ENCODE measurements at places on chromosomes 16 and 17. TPM values are rescaled to one million over a fixed set of nuclear protein-coding genes. Genes with fewer than 3 reads are reported as not detected.

GRCh38 chr17:7915179-7915610 lies 894 bp downstream of the RNF227 start:
- peaks cover 24% of the 10 kb centered on the region for H3K27me3 ChIP-seq
- peak overlapping the region; percentile 92 for H3K27ac ChIP-seq
- H3K4me1 ChIP-seq, result peaks cover 8% of the 10 kb centered on the region
- peaks cover 11% of the 10 kb centered on the region for H3K36me3 ChIP-seq
- no peak for DNase-seq

- no peak for DNase-seq
- H3K27ac ChIP-seq, result no peak overlapping the region
- peaks cover 9% of the 10 kb centered on the region for H3K4me1 ChIP-seq
- no peak overlapping the region for H3K4me3 ChIP-seq
- H3K36me3 ChIP-seq, result no peaks in the 10 kb centered on the region
Observed at GRCh38 chr16:82846806-82847205, 220.0 kb downstream of the CDH13 start.

FOXC2 gene
- total RNA-seq, result 0.11 TPM

GRCh38 chr17:48892940-48893645 lies 506 bp downstream of the ATP5MC1 start:
- H3K4me1 ChIP-seq, result peaks cover 4% of the 10 kb centered on the region
- peak overlapping the region; percentile 80 for H3K4me3 ChIP-seq
- no peaks in the 10 kb centered on the region for H3K36me3 ChIP-seq
- peak overlapping the region; percentile 92 for H3K27ac ChIP-seq

DNA sequence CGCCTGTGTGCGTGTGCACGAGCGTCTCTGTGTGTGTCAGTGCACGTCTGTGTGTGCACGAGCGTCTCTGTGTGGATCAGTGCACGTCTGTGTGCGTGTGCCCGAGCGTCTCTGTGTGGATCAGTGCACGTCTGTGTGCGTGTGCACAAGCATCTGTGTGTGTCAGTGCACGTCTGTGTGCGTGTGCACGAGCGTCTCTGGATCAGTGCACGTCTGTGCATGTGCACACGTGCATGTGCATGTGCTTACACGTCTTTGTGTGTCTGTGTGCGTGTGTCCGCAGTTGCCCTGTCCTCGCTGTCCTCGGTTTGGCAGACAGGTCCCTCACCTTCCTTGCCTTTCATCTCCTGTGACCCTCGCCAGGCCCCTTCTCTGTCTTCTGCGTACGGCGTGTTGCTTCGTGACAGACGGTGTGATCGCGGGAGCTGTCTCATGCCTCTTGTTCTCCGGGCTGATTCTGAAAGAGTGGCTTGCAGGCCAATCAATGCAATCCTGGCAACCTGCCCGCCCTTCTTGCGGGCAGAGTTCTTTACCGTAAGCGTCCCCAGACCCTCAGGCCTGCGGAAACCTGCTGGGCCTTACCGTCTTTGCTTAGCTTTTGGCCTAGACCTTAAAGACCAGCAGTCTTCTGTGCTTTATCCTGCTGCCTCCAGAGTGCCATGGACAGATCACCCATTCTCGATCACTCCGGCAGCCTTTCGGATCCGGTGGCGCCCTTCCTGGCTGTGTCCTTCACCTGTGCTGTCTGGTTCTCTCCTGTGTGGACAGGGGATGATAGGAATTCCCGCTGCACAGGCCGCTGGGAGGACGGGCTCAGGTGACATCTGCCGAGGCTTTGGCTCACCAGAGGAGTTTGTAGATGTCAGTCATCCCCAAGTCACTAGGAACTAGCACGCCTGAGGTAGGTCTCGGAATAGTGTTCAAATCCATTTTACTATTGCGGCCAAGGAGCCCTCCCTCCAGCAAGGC lies 18.5 kb downstream of the MLYCD start:
- no peaks in the 10 kb centered on the region for H3K27me3 ChIP-seq
- DNase-seq, result no peak
- H3K4me3 ChIP-seq, result no peak overlapping the region
- H3K36me3 ChIP-seq, result peaks cover 44% of the 10 kb centered on the region
- no peak overlapping the region for H3K27ac ChIP-seq

SPECC1 gene
- 72.7 TPM for total RNA-seq

CIITA gene
- total RNA-seq, result not detected

GRCh38 chr16:83458612-83459011 lies 349.2 kb upstream of the HSBP1 start:
- H3K27me3 ChIP-seq, result peaks cover 21% of the 10 kb centered on the region
- H3K4me1 ChIP-seq, result no peaks in the 10 kb centered on the region
- no peak for DNase-seq
- no peaks in the 10 kb centered on the region for H3K36me3 ChIP-seq
- H3K27ac ChIP-seq, result no peak overlapping the region

DNA sequence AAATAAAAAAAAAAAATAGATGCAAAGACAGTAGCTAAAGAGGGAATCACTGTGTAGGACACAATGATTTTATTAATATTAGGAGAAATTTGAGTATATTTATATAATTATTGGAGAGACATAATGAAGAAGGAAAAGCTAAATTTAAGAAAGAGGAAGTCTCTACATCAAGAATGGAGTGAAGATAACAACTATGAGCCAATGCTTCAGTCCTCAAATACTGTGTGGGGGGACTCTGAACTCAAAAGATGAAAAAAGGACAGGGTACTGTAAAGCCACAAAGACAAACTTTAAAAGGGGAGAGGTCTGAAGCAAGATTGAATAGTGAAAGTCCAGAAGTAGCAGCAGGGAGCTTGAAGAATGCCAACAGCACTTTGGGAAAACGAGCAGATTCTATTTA lies 44.7 kb downstream of the SKAP1 start:
- no peak overlapping the region for H3K27ac ChIP-seq
- no peak overlapping the region for H3K4me3 ChIP-seq
- H3K36me3 ChIP-seq, result no peaks in the 10 kb centered on the region
- DNase-seq, result no peak
- H3K27me3 ChIP-seq, result peaks cover 36% of the 10 kb centered on the region
- H3K4me1 ChIP-seq, result peaks cover 4% of the 10 kb centered on the region

TXNDC11 gene
- total RNA-seq, result 24.9 TPM

GRCh38 chr17:55038291-55038690 lies 69.7 kb downstream of the STXBP4 start:
- H3K4me3 ChIP-seq, result no peak overlapping the region
- peaks cover 15% of the 10 kb centered on the region for H3K36me3 ChIP-seq
- no peaks in the 10 kb centered on the region for H3K27me3 ChIP-seq
- H3K27ac ChIP-seq, result no peak overlapping the region
- H3K4me1 ChIP-seq, result no peaks in the 10 kb centered on the region
- DNase-seq, result no peak

GRCh38 chr17:80545499-80545826 lies 825 bp downstream of the RPTOR start:
- H3K4me1 ChIP-seq, result peaks cover 16% of the 10 kb centered on the region
- DNase-seq, result no peak
- no peaks in the 10 kb centered on the region for H3K36me3 ChIP-seq
- peak overlapping the region; percentile 98 for H3K27ac ChIP-seq

GRCh38 chr17:42421507-42422338 lies 1.3 kb downstream of the CAVIN1 start:
- no peak for DNase-seq
- H3K4me3 ChIP-seq, result peak overlapping the region; percentile 45
- H3K36me3 ChIP-seq, result no peaks in the 10 kb centered on the region
- peaks cover 61% of the 10 kb centered on the region for H3K27me3 ChIP-seq
- no peak overlapping the region for H3K27ac ChIP-seq
- H3K4me1 ChIP-seq, result peaks cover 7% of the 10 kb centered on the region

DNA sequence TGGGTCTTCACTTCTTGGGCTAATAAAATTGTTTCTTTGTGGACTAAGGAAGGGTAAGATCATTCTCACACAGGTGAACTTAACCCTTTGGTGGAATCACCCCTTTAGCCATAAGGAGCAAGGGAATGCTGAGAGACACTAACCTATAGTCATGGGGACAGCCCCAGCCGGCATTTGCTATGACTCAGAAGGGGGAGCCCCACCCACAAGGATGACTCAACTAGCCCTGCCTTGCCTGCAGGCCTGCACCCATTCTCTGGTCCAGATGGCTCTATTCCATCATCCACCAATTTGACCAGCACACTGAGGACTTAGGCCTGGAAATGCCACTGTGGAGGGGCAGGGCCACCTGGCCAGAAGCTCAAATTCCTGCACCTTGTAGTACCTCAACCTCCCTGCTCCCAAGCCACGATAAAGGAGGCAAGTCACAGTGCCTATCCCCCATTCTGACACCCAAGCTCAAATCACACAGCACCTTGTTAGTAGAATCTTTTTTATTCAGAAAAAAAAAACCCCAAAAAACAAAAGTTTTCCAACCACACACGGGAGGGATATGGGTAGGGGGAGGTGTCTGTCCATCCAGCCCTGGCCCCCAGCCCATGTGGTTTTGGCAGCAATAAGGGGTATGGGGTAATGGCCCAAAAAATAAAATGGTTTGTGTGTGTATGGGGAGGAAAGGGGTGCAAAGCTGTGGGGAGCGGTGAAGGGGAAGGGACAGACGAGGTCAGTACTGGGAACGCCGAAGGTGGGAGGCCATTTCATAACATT lies 3.0 kb downstream of the PFN1 start:
- H3K36me3 ChIP-seq, result peaks cover 8% of the 10 kb centered on the region
- no peak for DNase-seq
- H3K4me1 ChIP-seq, result peaks cover 29% of the 10 kb centered on the region
- H3K27ac ChIP-seq, result peak overlapping the region; percentile 73
- no peaks in the 10 kb centered on the region for H3K27me3 ChIP-seq
- H3K4me3 ChIP-seq, result peak overlapping the region; percentile 55

- DNase-seq, result no peak
- no peak overlapping the region for H3K27ac ChIP-seq
- no peak overlapping the region for H3K4me3 ChIP-seq
- H3K36me3 ChIP-seq, result no peaks in the 10 kb centered on the region
- H3K27me3 ChIP-seq, result peaks cover 5% of the 10 kb centered on the region
Observed at GRCh38 chr16:17835118-17835876, 364.5 kb upstream of the XYLT1 start.

MAPK7 gene
- total RNA-seq, result 39.0 TPM

- H3K27me3 ChIP-seq, result no peaks in the 10 kb centered on the region
- no peak for DNase-seq
- peaks cover 17% of the 10 kb centered on the region for H3K4me1 ChIP-seq
- peaks cover 13% of the 10 kb centered on the region for H3K36me3 ChIP-seq
- no peak overlapping the region for H3K27ac ChIP-seq
- no peak overlapping the region for H3K4me3 ChIP-seq
Observed at GRCh38 chr16:68230176-68230571, 5.8 kb downstream of the ESRP2 start.

STH gene
- not detected for total RNA-seq

DNA sequence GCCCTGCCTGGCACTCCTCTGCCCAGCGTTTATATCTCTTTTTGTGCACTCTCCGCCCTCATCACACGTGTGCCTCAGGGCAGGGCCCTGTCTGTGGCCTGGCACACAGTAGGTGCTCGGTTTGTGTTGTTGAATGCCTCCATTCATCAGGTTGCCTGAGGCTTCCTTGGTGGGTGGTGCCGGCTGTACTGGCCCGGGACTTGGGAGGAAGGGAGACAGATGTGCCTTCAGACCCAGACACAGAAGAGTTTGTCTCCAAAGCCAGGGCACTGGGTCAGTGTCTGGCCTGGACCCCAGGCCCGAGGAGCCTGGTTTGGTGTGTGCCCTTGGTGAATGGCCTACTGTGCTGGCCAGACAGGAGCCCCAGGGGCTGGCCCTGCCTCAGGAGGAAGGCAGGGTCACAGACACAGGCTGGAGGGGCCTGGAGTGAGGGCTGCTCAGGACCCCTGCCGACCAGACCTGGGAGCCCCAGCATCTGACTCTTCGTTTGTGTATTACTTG lies 71.6 kb downstream of the RAI1 start:
- H3K27me3 ChIP-seq, result no peaks in the 10 kb centered on the region
- H3K27ac ChIP-seq, result peak overlapping the region; percentile 98
- H3K36me3 ChIP-seq, result peaks cover under 1% of the 10 kb centered on the region
- DNase-seq, result no peak

GRCh38 chr17:56536766-56537165 lies 56.7 kb upstream of the NOG start:
- no peak overlapping the region for H3K27ac ChIP-seq
- H3K4me3 ChIP-seq, result no peak overlapping the region
- peaks cover 25% of the 10 kb centered on the region for H3K27me3 ChIP-seq
- no peaks in the 10 kb centered on the region for H3K36me3 ChIP-seq

DNA sequence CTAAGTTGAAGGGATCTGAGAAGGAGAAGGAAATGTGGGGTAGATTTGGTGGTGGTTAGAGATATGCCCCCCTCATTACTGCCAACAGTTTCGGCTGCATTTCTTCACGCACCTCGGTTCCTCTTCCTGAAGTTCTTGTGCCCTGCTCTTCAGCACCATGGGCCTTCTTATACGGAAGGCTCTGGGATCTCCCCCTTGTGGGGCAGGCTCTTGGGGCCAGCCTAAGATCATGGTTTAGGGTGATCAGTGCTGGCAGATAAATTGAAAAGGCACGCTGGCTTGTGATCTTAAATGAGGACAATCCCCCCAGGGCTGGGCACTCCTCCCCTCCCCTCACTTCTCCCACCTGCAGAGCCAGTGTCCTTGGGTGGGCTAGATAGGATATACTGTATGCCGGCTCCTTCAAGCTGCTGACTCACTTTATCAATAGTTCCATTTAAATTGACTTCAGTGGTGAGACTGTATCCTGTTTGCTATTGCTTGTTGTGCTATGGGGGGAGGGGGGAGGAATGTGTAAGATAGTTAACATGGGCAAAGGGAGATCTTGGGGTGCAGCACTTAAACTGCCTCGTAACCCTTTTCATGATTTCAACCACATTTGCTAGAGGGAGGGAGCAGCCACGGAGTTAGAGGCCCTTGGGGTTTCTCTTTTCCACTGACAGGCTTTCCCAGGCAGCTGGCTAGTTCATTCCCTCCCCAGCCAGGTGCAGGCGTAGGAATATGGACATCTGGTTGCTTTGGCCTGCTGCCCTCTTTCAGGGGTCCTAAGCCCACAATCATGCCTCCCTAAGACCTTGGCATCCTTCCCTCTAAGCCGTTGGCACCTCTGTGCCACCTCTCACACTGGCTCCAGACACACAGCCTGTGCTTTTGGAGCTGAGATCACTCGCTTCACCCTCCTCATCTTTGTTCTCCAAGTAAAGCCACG lies 28.3 kb downstream of the STH start:
- peaks cover 35% of the 10 kb centered on the region for H3K36me3 ChIP-seq
- H3K27me3 ChIP-seq, result no peaks in the 10 kb centered on the region
- no peak for DNase-seq
- peaks cover 6% of the 10 kb centered on the region for H3K4me1 ChIP-seq
- H3K27ac ChIP-seq, result peak overlapping the region; percentile 59

DNA sequence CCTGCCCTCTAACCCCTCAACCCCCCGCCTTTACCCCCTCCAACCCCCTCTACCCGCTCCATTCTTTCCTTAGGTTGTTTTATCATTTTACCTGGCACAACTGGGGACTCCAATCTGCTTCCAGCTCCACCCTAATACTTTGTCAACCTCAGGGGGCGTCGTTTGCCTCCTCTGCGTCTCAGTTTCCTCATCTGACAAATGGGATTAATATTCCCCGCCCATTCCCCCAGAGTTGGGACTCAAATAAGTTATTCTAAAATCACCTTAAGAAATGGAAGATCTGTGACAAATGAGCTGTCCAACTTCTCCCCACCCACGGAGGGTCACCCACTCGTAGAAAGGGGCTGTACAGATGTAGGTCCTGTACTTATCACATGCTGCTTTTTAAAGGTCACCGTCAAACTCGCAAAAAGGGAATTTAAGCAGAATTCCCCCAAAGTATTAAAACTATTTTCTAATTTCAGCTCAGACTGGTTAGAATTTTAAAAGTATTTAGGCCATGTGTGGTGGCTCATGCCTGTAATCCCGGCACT lies 40.6 kb upstream of the CPNE2 start:
- H3K27ac ChIP-seq, result no peak overlapping the region
- H3K27me3 ChIP-seq, result peaks cover 34% of the 10 kb centered on the region
- DNase-seq, result no peak
- H3K4me1 ChIP-seq, result no peaks in the 10 kb centered on the region
- no peak overlapping the region for H3K4me3 ChIP-seq
- H3K36me3 ChIP-seq, result no peaks in the 10 kb centered on the region

All from progenitor cell of endocrine pancreas (in vitro differentiated cells).